NCI-H1417 treated with DMSO at 0.1 percent for 48 hours (cell line): ENCODE measurements at places on chromosomes 5 and 9.
A peak's percentile ranks its signal among the peaks of the same experiment; 100 is the strongest.

DNA sequence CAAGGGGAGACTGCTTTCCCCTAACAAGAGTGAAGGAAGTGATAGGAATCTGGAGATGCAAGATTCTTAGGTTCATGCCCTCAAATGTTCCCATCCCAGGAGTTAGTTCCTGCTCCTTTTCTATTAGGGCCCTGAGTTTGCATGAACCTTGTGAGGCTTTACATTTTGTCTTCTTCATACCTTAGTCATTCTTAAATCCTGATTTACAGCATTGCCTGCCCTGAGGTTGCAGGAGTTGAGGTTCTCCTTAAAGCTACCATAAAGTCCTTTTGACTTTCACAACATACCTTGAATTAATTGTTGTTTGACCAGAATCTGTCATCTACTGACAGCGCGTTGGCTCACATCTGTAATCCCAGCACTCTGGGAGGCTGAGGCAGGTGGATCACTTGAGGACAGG is 151.5 kb upstream of the ABCA1 start:
- DNase-seq: no peak

DNA sequence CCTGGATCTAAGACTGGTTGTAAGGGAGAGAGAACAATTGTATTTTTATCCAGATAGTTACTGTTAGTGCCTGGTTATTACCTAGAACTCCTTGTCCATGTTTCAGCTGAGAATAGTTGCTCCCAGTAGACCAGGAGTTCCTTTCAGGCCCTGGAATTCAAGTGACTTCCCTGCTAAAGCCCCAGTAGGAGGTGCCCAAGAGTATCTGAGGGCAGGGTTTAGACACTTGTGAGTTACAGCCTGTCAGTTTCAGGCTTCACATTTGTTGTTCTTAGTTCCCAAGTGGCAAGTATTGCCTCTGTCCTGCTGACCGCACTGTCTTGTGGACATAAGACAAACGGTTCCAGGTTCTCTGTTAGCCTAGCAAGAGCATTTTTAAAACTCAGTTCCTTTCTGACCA is 743.9 kb upstream of the SEMA6A start:
- no peak for DNase-seq

DNA sequence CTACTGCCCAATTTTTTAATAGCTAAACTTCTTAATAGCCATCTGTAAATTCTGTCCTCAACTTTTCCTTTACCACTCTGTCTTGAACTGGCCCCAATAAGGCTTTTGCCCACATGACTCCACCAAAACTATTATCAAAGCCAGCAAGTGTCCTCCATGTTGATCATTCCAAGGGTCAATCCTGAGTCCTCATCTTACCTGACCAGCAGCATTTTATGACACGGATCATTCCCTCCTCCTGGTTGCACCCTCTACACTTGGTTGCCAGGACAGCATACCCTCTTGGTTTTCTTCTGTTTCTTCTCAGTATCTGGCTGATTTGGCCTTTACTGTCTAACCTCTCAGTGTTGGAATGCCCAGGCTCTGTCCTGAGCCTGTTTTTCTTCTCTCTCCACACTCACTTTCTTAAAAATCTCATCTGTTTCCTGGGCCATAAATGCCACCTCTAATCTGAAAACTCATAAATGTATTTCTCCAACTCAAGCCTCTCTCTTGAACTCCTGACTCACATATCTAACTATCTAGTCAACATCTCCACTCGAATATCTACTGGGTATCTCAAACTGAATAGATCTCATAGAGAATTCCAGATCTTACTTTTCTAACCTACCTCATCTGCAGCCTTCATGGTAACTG is 40.0 kb upstream of the CDC42SE2 start:
- DNase-seq: no peak

- no peak for DNase-seq
Measured at GRCh38 chr5:78719504-78720219, 71.1 kb upstream of the LHFPL2 start.

- DNase-seq: no peak
Measured at GRCh38 chr5:169848792-169849191, 131.5 kb downstream of the INSYN2B start.

- no peak for DNase-seq
Measured at GRCh38 chr9:112520656-112521055, 34.0 kb downstream of the KIAA1958 start.

GRCh38 chr9:96447406-96447805 is 2.6 kb upstream of the HABP4 start:
- no peak for DNase-seq

DNA sequence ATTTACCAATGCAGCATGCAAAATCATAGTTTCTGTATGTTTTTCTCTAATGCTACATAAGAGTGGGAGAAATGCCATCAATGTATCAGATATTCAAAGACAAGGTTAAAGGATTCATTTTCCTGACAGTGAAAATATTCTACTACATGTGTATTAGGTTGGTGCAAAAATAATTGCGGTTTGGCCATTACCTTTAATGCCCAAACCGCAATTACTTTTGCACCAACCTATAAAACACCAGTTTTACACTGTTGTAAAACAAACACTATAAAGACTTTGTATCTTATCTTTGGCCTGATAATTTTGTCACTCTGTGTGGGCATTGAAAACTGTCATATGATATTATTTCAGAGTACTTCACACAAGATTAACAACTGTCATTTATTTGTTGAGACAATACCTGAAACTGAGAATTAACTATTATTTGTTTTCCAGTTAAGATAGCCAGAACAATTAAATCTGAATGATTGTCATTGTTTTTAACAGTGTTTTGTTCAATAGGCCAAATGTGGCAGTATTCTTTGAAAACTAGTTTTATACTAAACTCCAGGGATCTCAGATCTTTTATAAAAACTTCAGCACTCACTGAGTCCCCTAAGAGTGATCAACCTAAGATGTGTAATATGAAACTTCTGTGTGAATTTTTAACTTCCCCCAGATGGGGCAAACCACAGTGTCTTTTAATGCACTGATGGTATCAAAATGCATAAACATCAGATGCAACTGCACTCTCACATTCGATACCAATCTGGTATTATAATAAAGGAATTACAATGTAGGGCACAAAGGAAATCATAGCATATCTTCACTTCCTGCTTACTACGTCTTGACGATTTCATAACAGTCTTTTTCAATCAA is 53.8 kb upstream of the FBN2 start:
- DNase-seq: no peak

GRCh38 chr9:105158898-105159297 is 85.6 kb upstream of the SLC44A1 start:
- DNase-seq: no peak

GRCh38 chr5:50667023-50667652 is 701 bp downstream of the PARP8 start:
- DNase-seq: peak; percentile 11

DNA sequence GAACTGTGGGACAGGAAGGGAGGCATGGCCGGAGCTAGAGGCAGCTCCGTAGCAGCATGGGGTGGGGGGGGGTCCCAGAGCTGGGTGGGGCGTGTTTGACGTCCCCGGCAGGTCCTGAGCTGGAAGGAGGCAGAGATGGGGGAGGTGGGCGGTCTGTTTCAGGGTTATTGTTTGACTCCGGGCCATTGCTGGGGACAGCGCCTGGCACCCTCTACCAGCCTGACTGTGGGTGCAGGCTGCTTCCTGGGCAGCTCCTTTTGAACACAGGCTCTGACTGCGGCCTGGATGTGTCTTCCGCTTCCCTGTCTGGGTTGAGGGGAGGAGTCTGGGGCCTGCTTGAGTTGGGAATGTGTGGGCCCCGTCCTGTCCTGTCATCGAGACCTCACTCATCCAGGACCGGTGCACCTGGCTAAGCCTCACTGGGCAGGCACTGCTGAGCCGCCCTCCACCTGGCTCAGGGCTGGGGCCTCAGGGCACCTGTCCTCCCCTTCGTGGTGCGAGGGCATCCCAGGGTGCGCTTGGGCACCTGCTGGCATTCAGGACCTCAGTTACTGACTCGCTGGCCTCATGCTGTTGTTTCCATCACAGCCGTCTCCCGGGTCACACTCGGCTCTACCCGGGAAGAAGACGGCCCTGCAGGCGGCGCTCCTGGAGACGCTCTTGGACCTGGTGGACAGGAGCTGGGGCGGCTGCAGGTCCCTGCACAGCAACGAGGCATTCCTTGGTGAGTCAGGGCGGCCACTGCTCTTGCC is 26.5 kb downstream of the CEP72 start:
- no peak for DNase-seq

DNA sequence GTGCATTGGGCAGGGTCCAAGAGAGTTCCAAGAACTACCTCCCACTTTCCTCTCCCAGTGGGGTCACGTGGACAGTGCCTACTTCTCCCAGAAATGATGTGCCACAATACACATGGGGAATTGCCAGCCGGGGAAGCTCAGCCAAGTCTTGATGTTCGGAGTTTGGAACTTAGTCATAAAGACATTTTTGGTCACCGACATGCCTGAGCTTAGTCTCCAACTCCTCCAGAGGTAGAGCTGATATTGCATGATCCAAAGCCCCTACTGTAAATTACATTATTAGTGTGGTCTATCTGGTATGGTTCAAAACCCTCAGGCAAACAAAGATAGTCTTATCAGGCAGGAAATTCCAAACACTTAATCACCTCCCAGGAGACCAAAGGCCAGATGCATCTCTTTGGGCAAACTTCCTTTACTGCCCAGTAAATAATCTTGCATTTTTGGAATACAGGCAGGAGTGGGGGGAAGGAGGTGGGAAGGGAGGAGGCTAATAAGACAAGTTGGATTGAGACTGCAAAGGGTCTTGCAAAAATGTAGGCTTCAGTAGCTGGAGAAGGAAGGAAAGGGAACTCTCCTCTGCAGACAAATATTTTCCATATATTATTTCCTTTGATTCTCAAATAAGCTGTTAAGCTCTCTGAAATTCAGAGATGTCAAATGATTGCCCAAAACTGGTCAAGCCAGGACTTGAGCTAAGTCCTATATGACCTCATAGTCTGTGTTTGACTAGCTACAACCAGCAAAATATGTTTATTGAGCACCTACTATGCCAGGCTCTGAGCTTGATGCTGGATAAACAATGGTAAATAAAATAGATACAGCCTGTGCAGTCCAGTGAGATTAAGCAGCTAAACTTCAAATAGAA is 99.4 kb downstream of the DRD1 start:
- no peak for DNase-seq

DNA sequence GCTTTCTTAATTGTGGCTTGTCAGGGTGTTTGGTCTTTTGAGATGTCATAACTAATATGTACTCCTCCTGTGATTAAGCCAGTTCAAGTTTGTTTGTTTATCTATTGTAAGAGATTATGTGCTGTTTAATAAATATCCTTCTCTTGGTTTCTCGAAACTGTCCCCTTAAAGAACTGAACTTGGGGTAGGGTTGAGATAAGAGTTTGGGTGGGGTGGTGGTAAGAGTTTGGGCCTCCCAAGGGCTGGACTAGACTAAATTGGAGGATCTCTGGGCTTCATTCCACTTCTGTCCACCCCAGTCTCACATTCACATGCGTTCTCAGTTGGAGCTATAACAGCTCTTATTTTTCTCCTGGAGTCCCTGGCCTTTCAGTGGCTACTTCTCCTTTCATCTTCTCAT is 38.2 kb downstream of the AQP7 start:
- DNase-seq: no peak

- DNase-seq: no peak
Measured at GRCh38 chr9:14313951-14314423, at the start of gene NFIB. TSS of gene NFIB (minus strand) at chr9:14314141. CDS start at chr9:14313511, 630 bp downstream.

GRCh38 chr9:2466703-2467102 is 154.9 kb upstream of the VLDLR start:
- DNase-seq: no peak

DNA sequence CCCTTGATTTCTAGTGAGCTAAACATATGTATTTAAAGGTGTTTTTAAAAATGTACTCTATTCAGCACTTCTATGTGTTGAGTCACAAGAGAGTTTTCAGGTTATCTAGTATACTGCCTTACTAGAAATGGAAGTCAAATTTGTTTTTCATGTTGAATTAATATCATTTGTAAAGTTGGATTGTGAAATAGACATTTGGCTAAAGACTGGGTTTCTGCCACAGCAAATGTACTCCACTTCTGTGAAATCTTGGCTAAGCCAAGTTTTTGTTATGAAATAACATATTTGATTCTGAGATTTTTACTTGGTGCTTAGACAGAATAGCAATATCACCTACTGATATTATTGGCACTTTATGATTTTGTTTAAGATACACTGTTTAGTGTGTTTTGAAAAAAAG is 106.0 kb downstream of the CWC27 start:
- DNase-seq: no peak

DNA sequence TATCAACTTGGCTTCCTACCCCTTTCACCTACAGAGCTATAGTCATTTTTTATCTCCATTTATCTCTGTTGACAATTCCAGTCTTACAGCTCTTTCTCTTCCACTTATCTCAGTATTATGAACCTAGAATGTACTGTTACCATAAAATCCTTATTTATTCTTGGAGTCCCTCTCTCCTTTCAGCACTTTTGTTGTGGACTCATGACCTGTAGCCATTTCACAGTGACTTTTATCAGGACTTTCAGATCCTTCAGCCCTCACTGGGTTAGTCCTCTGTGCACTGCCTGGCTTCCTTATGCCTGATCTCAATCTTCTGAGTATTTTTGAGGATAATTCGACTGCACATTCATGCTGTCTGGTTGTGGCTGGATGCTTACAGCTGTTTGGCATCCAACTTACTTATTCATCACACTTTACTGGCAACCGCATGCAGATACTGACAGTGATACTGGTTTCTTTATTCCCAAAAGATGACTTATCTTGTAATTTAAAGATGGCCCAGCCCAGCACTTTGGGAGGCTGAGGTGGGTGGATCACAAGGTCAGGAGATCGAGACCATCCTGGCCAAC is 293.3 kb downstream of the MAN2A1 start:
- no peak for DNase-seq

DNA sequence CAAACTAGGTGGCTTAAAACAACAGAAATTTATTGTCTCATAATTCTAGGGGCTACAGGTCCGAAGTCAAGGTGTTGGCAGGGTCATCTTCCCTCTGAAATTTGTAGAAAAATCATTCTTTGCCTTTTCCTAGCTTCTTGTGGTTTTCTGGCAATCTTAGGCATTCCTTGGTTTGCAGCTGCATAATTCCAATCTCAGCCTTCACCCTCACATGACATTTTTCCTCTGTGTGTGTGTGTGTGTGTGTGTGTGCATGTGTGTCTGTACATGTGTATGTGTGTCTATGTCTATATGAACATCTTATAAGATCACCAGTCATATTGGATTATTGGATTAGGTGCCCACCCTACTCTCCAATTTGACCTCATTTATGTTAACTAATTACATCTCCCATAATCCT is 330.6 kb downstream of the CHSY3 start:
- DNase-seq: no peak

DNA sequence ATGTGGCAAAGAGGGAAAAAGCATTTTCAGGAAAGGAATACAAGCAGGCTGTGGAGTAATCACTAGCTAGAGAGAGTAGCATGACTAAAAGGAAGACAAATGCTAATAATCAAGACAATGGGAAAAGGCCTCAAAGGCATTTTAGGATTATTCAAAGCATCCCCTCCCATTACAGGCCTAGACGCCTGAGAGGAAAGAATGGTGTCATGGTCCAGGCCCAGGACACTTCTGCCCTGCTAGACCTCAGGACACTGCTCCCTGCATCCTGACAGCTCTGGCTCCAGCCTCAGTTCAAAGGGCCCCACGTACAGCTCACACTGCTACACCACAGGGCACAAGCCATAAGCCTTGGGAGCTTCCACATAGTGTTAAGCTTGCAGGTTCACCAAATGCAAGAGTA is 40.8 kb upstream of the SHISAL2B start:
- DNase-seq: no peak

GRCh38 chr9:2764353-2764752 is 47.0 kb downstream of the KCNV2 start:
- no peak for DNase-seq
